ENCODE measurements at places on chromosomes 1 and 21.

DNA sequence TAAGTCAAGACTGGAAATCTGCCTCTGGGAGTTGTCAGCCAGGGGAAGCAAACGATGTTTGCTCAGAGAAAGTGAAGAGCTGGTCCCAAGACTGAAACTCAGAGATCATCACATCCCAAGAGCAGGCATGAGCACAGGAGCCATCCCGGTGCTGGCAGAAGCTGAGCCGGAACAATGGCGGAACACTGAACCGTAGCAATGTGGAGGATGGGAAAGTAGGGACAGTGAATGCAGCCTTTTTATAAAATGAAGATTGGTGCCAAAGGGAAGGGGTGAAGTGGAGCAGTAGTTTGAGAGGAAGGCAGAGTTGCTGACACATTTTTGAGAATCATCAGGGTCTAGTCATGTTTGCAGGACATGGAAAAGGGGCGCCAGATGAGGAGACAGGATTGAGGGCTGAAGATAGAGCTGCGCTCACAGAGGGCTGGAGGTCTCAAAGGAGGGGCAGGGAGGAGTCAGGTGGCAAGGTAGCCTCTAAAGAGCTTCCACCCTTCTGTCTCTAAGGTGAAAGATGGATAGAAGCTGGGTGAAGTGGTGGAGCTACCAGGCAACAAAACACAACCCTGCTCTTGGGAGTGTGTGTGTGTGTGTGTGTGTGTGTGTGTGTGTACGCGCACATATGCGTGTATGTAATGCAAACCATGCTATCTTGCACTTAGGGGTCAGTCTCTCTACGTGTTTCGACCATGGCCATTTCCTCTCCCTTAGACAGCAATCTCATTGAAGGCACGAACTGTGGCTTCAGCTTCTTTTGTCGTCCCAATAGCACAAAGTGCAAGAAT, 94.3 kb upstream of the IRF2BP2 start:
- no peak for DNase-seq

DNA sequence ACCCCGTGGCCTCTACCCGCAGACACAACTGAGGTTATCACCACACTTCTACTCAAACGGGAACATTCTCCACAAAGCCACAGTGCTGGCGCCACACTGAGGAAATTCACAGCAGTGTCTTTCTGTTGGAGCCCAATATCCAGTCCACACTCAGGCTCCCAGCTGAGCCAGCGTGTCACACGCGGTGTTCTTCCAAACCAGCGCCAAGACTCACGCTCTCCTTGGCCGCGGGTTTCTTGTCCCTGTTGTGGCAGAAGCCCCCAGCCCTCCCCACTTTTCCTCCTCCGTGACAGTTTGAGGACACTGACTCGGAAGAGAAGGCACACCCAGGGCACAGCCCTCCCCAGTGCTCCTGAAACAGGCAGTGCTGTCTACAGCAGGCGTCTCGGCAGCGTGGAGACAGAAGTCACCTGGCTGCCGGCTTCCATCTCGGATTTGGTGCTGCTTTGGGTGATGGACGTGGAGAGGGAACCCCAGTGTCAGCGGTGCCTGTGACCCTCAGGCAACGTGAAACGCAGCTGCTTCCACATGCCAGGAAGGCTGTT, 35.4 kb upstream of the AGPAT3 start:
- DNase-seq = no peak

DNA sequence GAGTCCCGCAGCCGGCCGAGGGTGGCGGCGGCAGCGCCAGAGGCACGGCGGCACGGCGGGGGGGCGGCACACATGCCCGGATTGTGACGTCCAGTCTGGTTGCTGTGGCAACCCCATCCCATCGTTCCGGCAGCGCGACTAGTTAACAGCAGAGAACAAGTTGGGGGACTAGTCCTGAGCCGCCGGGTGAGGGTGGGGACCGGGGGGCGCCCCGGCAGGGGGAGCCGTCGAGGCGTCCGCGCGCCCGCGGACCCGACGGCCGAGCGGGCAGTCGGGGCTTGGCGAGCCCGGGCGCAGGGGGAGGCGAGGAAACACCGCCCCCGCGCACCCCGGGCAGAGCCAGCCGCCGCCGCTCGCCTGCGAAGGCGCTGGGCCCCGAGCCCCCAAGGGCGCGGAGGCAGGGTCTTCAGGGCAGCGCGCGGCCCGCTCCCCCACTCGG, at the start of gene CHD5:
TSS of gene CHD5 (minus strand) at position 54 of the 439 bp plus-strand sequence. CDS start 298 bp downstream, outside the sequence.
- DNase-seq = no peak

GRCh38 chr1:179026813-179027669, 1.3 kb downstream of the FAM20B start:
- DNase-seq = no peak

- no peak for DNase-seq
Observed at GRCh38 chr1:226763905-226764264, 24.8 kb upstream of the ITPKB start.

DNA sequence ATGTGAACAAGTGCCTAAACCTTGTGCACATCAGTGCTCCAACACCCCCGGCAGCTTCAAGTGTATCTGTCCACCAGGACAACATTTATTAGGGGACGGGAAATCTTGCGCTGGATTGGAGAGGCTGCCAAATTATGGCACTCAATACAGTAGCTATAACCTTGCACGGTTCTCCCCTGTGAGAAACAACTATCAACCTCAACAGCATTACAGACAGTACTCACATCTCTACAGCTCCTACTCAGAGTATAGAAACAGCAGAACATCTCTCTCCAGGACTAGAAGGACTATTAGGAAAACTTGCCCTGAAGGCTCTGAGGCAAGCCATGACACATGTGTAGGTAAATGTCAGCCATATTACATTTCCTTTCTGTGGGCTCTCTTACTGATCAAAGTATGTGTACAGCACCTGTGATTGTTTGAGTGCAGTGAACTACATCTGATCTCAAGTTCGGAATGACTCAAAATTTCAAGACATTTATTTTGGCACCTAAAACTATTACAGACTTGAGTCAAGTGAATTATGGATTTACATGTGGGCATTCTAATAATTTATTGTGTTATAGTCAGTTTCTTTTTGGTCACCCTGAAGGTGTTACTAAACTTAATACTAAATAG, 196.5 kb downstream of the TPR start:
- no peak for DNase-seq

- DNase-seq = no peak
Observed at GRCh38 chr1:112262316-112262715, 133.7 kb upstream of the CTTNBP2NL start.

GRCh38 chr21:31732597-31733550, 956 bp upstream of the SCAF4 start:
- DNase-seq = peak; percentile 55

DNA sequence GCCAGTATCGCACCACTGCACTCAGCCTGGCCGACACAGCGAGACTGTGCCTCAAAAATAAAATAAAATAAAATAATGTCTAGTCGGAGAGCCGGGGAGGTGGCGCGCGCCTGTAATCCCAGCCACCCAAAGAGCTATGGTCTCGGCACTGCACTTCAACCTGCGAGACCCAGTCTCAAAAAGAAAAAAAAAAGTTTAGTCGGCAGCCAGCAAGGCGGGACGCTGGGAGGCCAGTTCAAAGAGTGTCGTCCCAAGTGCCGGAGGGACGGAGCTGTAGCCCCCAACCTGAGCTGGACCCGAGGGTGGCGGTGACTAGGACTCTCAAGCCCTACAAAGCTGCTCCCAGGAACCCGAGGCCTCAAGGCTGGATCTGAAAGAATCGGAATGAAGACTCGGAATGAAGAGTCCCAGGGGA, 632 bp upstream of the FALEC start:
- no peak for DNase-seq

- no peak for DNase-seq
Observed at GRCh38 chr1:6208723-6209660, 3.1 kb downstream of the RNF207 start.

- DNase-seq = no peak
Observed at GRCh38 chr1:44723496-44724295, 7.3 kb downstream of the RNU5D-1 start.

GRCh38 chr1:110348050-110348449, 8.9 kb downstream of the RBM15 start:
- no peak for DNase-seq

GRCh38 chr1:17067465-17068240, 13.8 kb upstream of the SDHB start:
- no peak for DNase-seq

DNA sequence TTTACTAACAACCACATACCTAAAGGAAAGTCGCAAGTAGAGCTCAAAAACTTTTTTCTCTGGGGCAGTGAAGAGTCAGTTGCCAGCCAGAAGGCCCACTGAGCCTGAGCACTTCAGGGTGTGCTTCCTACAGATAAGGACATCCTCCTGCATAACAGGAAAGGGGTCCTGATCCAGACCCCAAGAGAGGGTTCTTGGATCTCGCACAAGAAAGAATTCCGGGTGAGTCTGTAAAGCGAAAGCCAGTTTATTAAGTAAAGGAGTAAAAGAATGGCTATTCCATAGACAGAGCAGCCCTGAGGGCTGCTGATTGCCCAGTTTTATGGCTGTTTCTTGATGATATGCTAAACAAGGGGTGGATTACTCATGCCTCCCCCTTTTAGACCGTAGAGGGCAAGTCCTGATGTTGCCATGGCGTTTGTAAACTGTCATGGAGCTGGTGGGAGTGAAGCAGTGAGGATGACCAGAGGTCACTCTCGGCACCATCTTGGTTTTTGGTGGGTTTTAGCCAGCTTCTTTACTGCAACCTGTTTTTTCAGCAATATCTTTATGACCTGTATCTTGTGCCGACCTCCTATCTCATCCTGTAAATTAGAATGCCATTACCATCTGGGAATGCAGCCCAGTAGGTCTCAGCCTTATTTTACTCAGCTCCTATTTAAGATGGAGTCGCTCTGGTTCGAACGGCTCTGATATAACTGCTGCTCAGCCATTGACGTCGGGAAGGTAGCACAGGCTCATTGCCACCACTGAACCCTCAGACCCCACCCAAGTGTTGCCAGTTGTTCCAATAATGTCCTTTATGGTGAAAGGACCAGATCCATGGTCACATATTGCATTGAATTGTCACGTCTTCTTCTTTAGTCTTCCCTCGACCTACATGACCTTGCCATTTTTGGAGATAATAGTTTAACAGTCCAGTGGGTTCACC, 96.6 kb upstream of the ERRFI1 start:
- DNase-seq = no peak

DNA sequence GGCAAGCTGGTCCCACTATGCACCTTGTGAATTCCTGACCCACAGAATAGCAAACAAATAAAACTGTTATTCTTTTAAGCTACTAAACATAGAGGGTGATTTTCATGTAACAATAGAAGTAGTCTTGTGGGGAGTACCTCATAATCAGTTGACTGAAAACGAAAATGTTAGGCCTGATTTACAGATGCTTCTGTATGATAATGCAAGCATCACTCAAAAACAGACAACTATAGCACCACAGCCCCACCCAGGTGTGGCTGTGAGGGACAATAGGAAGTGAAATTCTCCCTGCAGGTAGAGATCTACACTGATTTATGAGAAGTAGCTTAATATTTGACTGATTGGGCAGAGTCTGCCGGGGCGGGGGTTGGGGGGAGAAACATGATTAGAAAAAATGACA, 26.5 kb upstream of the KRTAP19-8 start:
- DNase-seq = no peak

DNA sequence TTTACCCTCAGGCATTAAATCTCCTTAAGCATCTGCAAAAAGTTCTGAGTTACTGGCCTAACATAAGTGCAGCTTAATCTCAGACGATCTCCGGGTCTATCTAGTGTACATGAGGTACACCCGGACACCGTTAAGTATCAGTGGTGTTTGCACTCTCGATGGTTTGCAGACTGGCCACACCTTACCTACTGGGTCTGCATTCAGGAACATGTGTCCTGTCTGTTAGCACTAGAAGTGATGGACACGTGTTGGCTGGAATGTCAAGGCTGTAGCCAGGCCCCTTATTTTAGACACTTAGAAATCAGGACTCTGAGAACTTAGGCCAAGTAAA, 783 bp upstream of the AGL start:
- no peak for DNase-seq

GRCh38 chr1:67460676-67461500, 30.7 kb upstream of the SERBP1 start:
- no peak for DNase-seq

- no peak for DNase-seq
Observed at GRCh38 chr1:229203030-229203751, 67.7 kb upstream of the RAB4A start.

GRCh38 chr1:193406901-193407300, 220.5 kb upstream of the B3GALT2 start:
- no peak for DNase-seq

DNA sequence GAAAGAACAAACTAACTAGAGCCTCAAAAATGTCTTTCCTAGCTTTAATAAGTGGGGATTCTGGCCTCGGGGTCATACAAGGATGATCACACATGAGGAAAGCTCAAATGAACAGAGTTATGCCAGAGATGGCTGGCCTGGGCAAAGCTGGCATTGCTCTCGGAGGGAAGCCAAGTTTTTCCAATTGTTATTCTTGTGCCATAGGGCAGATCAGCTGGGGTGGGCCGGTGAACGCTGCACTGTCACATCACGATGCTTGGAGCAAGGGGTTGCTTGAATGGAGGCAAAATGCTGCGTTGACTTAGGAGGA, 75.9 kb upstream of the LYST start:
- DNase-seq = no peak

DNA sequence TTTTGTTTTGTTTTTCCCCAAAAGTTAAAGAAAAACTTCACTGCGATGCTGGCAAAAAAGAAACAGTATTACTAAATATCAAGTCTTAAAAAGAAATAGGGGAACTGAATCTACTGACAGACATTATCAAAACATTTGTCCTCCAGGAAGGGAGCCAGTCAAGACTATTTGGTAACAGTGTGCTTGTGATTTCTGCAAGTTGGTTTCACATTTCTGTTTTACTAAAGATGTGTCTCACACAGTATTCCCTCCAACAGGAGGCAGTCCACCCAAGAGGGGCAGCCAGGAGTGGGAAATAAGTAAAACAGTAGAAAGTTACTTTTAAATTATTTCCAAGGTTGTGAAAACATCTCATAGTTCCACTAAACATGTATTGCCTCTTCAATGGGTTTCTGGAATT, 74.4 kb upstream of the SDC3 start:
- DNase-seq = no peak

DNA sequence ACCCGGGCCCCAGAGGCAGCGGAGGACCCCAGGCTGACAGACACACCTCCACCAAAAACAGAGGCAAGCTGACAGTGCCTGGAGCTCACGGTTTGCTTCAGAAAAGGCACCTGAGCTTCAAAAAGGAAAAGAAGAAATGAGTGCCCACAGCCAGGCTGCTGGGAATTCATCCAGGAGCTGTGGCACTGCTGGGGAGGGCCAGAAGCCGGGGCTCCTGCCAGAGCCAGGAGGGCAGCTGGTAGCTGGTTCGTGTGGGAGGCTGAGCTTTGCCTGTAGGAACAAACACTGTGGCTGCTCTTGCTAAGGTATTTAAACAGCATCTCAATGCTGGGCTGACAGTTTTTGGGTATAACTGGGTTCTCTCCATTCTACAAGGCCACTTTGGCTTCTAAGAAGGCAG, 19.5 kb downstream of the KCNJ6 start:
- DNase-seq = no peak

- no peak for DNase-seq
Observed at GRCh38 chr1:30384286-30385245, 338.8 kb downstream of the MATN1 start.

All from stimulated activated naive CD8-positive, alpha-beta T cell treated with anti-CD3 and anti-CD28 coated beads, Interleukin-15, amount 100 ng/mL, for 72 hours (primary cell).